ENCODE measurements at places on chromosomes 12 and 14. TPM values are rescaled to one million over a fixed set of nuclear protein-coding genes. Genes with fewer than 3 reads are reported as not detected.

DNA sequence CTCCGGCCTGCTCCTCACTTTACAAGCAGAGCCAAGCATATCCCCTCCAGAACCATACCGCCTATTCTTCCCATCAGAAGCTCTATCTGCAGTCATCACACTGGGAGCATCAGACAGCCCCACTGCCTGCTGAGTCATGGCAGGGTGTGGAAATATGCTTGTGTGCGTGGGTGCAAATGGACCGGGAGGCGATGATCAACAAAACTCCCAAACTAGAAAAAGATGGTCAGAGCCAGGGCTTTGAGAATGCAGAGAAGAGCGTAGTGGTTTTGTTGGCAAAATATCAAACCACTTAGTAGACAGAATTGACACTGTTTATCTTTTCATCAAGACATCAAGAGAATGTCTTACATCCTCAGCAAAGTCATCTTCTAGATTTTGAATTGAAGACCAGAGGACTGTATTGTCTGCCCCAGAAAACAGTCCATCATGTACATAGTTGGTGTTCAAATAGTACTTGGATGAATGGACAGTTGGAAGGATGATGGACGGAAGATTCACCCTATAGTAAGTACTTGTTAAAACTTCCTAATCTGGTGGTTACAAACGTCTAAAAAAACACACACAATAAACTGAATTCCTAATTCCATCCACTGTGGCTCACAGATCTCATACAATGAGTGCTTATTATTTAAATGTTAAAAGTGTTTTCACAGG lies 54.9 kb downstream of the VWF start:
- no peak overlapping the region for H3K4me3 ChIP-seq
- no peaks in the 10 kb centered on the region for H3K4me1 ChIP-seq
- H3K27ac ChIP-seq, result no peak overlapping the region
- H3K27me3 ChIP-seq, result no peaks in the 10 kb centered on the region
- no peak for DNase-seq

- no peaks in the 10 kb centered on the region for H3K4me1 ChIP-seq
- no peaks in the 10 kb centered on the region for H3K36me3 ChIP-seq
- H3K27me3 ChIP-seq, result no peaks in the 10 kb centered on the region
Observed at GRCh38 chr14:51219473-51220448, 20.3 kb upstream of the TMX1 start.

DNA sequence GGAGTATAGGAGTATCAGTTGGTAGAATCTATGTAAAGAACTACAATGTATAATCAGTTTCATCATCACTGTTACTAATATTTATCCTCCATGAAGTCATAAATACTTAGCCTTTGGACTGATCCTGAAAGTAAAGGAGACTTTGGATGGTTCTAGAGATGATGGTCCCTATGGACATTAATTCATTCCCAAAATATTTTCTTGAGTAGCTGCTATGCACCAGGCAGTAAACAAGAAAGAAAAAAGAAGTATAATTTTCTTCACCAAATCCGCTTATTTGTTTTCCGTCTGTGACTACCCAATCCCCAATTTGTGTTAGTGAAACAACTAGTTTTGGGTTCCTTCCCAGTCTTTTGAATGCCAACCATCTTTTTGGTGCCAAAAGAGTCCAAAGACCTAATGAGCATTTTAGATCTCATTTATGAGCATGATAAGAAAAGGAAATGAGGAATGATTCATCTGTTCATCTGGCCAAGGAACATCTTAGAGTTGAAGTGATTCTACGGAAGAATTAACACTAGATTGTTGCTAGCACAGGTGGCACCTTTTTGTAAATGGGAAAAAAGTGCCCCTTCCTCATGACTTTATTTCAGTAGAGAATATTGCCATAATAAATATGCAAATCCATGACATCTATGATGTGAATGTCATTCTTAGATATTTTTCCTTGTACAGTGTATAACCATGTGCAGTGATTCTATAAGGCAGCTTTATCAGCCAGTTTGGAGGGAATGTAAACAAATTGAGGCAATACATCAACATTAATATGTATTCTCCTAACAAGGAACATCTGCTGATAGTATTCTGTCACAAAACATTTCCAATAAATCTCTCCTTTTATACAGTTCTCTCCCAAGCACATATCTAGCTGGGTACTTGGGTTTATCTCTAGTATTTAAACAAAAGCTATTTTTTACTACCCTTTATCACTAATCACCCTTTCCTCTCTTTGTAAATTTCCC lies 85.1 kb upstream of the CCDC91 start:
- H3K36me3 ChIP-seq, result no peaks in the 10 kb centered on the region
- H3K4me1 ChIP-seq, result no peaks in the 10 kb centered on the region
- DNase-seq, result no peak
- no peak overlapping the region for H3K27ac ChIP-seq
- H3K27me3 ChIP-seq, result no peaks in the 10 kb centered on the region

DNA sequence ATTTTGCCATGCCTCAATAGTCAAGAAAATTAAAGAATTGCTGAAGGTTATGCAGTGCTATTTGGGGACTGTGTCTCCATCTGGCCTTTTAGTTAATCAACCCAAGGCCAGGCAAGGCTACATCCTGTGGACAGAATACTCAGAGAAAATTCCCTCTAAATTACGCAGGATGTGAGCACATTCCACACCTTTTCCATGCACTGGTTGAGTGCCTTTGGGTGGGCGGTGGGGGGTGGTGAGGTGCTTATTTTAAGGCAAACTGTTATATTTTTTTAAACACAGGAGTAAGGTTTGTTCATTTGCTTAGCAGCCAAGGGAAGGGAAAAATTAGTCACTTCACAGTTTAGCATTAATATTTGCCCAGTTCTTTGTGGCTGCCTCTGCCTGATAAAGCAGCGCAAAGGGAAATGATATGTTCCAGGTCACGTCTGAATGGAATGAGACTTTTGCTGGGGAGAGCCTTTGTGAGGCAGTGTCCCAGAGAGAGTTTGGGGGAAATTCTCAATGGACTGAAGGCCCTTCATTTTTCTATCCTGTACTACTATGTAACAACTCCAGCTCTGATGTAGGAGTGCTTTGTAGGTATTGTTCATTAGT lies 17.2 kb upstream of the KCNA5 start:
- no peak overlapping the region for H3K27ac ChIP-seq
- H3K4me1 ChIP-seq, result no peaks in the 10 kb centered on the region
- no peak overlapping the region for H3K4me3 ChIP-seq
- no peak for DNase-seq
- no peaks in the 10 kb centered on the region for H3K36me3 ChIP-seq

DNA sequence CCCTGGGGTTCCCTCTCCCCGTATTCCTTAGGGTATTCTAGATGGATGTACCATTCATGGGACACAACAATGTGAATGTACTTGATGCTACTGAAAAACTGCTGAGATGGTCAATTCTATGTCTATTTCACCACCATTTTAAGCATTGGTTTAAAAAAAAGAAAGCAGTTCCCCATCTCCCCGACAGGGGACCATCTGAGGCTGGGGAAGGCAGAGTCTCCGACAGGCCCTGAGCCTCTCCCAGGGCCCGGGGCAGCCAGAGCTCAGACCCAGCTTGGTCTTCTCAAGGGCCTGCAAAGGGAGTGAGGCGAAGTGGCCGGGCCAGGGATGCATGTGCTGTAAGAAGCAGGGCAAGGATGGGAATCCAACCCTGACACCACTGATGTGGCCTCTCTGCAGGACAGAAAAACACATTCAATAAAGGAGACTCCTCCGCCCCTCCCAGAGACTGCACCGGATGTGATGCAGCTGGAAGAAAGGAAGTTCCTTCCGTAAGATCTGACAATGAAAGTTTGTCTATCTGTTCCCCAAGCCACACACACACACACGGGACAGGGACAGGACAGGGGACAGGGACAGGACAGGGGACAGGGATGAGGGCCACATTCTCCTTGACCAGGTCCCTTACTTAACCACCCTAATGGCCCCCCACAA lies 234.1 kb downstream of the BCL11B start:
- H3K4me1 ChIP-seq, result no peaks in the 10 kb centered on the region
- H3K4me3 ChIP-seq, result no peak overlapping the region
- no peak for DNase-seq
- H3K27ac ChIP-seq, result no peak overlapping the region
- H3K27me3 ChIP-seq, result no peaks in the 10 kb centered on the region

Gene PRICKLE1
- total RNA-seq, result 7.9 TPM

Gene CCDC88C
- total RNA-seq, result 51.3 TPM
